ENCODE measurements at places on chromosomes 6 and 20.

DNA sequence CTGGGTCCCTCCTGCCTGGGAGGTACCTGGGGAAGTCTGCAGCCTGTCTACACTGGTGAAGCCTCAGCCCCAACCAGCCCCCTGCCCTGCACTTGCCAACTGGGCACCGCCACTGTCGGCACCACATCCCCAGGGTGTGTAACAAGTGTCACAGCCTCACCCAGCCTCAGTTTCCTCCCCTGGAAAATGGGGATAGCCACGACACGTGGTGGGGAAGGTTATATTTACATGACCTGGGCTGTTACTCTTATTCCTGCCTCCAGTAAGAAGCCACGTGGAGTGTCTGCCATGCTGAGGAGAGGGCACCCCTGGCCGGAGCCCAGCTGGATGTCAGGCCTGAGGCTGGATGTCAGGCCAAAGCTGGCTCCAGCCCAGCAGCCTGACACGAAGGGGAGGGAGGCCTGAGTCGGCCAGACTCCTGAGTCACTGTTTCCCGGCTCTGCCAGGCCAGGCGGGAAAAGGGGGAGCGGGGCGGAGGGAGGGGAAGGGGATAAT lies 44.9 kb downstream of the SNAI1 start:
- peak; percentile 94 for DNase-seq

DNA sequence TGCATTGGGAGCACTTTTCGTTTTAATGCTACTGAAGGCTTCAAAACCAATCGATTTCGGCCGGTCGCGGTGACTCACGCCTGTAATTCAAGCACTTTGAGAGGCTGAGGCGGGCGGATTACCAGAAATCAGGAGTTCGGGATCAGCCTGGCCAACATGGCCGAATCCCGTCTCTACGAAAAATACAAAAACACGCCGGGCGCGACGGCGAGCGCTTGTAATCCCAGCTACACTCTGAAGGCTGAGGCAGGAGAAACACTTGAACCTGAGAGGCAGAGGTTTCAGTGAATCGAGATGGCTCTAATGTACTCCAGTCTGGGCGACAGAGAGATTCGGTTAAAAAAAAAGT lies 58.4 kb downstream of the TRIM38 start:
- no peak for DNase-seq

DNA sequence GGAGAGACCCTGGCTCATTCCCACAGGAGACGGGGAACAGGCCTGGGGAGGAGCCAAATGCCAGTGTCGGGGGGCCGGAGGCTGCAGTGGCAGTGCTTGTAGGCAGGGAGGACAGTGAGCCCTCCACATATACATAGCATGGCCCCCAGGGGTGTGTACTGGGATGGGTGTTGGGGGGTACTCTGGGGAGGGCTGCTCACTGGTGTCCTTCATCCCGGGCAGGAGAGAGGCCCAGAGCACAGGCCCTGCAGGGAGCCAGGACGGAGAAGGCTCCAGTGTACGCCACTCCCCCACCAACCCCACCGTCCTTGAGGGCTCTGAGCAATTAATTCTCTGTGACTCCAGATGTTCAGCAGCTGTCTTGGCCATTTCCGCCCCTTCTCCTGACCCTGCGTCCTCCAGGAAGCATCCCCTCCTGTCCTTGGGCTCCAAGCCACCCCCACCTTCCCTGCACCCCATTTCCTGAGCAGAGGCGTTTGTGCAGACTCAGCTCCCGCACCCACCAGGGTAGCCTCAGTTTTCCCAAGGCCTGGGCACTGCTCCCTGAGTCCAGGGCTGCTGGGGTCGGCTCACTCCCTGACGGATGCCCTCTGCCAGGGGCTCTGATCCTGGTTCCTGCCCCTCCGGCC lies 3.4 kb upstream of the ABHD16B start:
- no peak for DNase-seq

DNA sequence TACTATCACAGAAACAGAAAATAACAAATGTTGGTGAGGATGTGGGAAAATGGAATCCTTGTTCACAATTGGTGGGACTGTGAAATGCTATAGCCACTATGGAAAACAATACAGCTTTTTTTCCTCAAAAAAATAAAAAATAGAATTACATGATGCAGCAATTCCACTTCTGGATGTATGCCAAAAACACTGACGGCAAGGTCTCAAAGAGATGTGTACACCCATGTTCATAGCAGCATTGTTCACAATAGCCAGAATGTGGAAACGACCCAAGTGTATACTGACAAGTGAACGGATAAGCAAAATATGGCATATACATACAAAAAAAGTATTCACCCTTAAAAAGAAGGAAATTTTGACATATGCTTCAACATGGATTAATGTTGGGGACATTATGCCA lies 213.4 kb downstream of the KHDC1L start:
- no peak for DNase-seq

DNA sequence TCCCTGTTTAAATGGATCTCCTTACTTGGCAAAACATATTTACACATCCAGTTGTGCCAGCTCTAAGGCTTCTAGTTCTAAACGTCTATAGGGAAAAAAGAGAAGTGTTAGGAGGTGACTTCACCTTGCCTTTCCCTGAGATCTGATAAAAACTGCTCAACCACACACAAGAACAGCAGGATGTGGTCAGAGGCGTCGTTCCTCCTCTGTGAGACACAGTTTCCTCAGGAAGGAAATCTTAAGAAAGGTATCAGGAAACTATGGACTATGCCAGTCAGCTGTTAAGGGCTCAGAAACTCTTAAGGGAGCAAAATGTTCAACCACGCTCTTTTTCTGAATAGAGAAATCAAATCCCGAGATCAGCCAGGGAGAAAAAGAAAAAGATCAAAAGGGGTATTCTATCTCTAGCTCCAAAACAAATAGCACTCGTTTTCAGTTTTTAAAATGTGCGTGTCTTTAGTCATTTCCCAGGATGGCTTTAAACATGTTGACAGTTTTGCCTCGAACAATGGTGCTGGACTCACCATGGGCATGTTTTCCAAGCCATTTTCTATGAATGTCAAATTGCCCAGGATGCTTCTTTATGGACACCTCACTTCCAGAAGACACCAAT lies 154.5 kb downstream of the HACE1 start:
- DNase-seq = no peak

GRCh38 chr20:51348876-51349275 lies 193.6 kb downstream of the NFATC2 start:
- DNase-seq = no peak

GRCh38 chr20:46494077-46494476 lies 19.3 kb downstream of the ZNF334 start:
- DNase-seq = no peak

GRCh38 chr6:130322673-130323268 lies 43.0 kb upstream of the TMEM200A start:
- no peak for DNase-seq

DNA sequence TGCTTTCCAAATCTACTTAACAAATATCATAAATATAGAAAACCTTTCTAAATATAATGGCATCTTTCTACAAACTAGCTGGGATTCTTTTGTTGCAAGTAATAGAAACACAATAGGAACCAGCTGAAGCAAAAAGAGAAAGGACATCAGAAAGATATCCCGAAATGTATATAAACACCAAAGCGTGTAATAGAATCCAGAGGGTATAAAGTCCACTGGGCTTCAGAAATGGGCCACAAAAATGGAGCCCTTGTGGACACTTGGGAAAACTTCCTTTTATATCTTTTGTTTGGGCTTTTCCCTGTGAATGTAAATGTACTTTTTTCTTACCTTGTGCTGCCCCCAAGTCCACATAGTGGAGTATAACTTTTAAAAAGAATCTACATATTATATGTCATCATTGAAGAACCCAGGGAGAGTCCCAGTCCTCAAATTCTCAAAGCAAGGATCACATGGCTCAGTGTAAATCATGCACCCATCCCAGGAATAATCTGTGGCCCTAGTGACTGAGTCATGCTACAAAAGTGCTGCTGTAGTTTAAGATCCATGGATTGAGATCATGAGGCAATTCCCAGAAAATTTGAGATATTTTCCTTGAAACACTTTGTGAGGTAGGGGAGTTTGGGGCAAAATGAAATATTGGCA lies 457.0 kb downstream of the EPM2A start:
- peak; percentile 4 for DNase-seq

GRCh38 chr20:50380697-50381040 lies 129.5 kb upstream of the PTPN1 start:
- DNase-seq = no peak

DNA sequence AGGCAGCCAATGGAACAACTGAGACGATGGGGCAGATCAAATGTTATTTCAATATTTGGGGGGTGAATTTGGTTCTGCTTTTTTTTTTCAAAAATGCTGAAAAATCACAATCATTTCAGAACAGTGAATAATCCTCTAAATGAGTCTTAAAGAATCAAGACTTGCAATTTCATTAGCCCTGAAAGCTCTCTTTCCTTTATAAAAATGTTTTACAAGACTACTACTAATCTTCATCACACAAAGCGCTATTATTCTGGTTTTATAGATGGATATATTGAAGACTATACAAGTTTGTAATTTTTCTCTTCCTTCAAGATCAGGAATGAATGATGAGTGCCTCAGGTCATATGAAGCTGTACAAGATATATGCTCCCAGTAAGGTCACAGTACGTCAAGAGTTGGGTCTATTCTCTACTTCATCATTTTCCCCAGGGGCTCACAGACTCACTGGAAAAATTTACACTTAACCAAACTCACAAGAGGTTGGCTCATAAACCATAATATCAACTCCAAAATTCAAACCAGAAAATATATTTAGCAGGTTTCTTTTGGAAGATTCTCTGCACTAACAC lies 19.5 kb downstream of the RNF24 start:
- no peak for DNase-seq

DNA sequence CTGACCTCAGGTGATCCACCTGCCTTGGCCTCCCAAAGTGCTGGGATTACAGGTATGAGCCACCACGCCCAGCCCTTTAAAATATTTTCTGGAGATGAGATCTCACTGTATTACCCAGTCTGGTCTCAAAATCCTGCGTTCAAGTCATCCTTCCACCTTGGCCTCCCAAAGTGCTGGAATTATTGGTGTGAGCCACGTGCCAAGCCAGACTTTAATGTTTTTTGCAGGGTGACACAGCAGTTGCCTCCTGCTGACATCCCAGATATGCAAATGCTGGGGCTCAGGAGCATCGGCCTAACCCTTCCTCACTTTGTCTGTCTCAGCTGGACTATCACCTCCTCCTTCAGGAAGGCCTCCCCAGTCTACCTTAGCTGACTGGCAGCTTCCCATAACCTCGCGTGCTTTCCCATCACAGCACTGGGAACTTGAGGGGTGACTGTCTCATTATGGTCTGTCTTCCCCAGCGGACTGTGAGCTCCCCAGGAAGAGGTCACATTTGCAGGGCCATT lies 14.3 kb upstream of the ID1 start:
- no peak for DNase-seq

DNA sequence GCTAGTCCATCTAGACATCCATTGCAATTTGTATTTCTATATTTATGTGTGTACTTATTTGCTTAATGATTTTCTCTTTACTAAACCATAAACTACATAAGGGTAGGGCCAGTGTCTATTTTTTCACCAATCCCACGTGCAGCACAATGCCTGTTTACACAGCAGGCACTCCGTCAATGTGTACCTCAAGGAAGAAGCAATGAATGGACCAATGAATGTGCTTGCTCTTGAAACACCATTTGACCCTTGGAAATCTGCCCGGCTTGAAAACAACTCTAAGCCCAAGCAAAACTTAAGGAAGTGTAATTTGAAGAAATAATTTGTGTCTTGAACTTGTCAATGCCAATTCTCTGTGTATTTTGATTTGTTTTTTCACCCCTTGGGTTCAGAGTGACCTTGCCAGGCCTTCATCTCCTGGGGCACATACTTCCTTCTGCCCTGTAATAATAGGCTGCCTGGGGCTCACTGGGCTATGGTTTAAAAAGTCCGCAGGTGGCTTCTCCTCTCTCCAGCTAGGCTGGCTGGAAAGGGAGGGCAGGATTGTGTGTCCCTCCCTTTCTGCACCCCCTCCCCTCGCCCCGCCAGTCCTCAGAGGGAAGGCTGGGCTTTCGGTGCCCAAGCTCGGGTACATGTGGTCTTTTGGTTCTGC lies 140.8 kb upstream of the ARMC2 start:
- no peak for DNase-seq

DNA sequence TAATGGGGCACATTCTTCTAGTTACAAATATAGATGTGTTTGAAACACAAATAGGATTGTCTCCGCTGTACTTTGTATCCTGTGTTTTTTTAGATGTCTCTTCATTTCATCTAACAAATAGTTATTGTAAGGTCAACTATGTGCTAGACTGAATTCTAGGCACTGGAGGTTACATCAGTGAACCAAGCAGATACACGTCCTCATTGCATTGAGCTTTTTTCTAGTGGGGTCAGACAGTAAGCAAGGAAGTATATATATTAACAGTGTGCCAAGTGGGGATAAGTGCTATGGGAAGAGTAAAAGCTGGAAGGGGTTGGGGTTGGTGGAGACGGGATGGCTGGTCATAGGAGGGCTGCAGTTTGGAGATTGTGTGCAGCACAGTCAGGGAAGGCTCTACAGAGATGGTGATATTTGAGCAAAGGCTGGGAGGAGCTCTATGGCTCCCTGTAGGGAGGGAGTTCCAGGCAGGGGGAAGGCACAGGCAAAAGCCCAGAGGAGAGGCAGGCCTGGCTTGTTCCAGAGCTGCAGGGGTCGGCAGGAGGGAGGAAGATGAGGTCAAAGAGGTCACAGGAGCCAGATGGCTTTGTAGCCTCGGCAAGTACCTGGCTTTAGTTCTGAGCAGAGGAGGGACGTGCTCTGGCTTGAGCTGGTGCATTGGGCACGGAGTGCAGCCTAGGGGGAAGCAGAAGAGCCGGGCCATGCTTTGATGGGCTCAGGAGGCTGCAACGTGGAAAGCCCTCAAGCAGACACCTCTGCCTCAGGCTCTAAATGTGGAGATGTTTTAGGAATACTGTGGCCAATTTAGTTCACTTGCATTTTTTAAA lies 152.3 kb downstream of the ZDHHC14 start:
- no peak for DNase-seq

DNA sequence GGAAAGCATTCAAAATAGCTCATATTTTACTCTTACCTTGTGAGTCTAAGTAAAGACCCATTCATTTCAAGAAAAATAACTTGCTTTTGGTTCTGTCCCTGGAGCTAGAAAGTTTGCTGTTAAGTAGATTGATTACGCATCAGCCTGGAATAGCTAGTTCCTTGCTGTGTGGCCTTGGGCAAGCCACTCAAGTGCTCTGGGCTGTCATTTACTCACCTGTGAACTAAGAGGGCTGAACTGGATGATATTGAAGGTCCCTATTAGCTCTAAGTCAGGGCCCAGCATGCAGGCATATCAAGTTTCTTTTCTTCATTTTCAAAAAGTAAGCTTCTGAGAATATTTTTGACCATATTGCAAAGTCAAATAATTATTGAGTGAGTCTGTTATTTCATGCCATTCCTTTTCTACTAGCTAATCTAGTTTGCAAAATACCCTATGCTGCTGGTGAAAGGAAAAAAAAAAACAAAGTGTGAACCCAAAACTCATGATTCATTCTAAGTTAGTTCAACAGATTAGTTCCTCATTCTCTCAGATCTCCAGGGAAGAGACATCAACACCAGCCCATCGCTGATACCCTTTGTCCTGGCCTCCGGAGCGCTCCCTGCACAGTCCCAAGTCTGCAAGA lies 106.5 kb upstream of the GMDS start:
- no peak for DNase-seq

DNA sequence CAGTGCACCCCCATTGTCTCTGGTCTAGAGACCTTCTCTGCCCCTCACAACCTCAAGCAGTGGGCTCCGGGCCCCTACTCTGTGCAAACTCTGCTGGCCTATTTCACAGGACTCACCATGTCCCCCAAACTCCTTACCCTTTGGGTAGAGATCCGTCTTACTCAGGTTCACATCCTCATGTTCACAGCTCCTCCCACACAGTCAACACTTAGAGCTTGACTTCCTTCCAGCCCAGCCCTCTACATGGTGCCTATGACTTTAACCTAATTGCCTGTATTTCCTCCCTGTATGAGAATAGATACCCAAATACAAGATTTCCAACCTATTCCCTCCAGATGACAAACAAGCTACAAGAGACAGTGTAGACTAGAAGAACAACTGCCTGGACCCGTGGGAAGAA lies 528.6 kb upstream of the JARID2 start:
- DNase-seq = no peak
